ENCODE measurements at places on chromosomes 4 and X.

- no peak for DNase-seq
Observed at GRCh38 chr4:54568184-54568583, 89.6 kb upstream of the KIT start.

- no peak for DNase-seq
Observed at GRCh38 chrX:12309040-12309743, 170.9 kb downstream of the FRMPD4 start.

DNA sequence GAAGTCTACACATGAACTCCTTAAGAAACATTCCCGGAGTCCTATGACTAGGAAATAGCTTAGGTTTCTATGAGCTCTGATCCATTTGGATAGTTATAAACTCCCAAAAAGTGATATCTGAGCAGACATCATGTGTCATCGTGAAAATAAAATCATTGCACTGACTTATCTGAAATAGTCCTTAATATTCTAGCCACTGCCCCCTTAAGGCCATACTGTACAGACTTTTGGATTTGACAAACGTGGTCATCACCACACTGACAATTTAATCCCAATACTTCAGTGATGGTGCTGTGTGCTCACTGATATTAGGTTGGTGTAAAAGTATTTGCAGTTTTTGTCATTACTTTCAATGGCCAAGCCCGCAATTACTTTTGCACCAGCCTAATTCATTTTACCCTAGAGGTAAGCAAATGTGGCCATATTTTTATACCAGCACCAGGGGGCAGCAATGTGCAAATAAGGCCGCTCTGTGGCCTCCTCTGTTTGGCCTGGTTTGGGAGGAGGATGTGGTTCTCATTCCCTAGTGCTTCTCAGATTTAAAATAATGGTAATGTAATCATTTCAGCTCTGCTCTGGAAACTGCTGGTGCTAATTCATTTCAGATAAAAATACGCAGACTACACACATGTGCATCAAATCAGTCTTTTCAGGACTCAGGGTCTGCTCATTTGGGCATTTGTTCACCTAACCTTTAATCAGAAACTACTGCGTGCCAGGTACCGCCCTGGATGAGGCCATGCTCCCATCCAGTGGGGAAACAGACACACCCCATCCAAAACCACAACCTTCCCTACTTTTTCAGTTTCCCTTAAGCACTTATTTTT is 196.4 kb upstream of the C1QTNF7 start:
- peak; percentile 50 for DNase-seq

GRCh38 chr4:140736669-140737343 is 19.4 kb downstream of the TBC1D9 start:
- DNase-seq, result no peak

DNA sequence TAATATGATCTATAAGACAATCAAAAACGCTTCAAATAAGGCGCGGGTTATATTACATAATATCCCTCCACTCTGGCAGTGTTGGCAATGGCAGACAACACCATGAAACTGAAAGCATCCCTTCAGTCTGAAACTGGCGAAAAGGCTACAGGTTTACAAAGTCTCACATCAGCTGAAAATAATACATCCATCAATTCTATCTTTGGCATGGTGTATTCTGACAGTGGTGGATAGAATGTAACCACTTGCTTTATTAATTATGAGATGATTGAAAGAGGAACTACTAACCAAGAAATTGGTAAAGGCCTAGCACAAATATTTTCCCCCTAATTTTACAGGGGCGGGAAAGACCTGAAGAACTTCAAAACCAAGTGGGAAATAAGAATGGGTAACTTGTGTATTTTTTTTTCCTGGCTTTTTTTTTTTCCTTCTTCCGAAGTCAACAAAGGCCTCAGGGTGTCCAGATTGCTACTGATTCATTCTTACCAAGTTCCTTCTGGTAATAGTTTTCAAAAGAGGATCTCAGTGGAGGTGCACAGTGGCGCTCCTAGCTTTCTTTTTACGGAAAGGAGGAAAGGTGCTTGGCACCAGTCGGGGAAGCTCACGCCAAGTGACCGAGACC is 728 bp downstream of the UBA6 start:
- no peak for DNase-seq

DNA sequence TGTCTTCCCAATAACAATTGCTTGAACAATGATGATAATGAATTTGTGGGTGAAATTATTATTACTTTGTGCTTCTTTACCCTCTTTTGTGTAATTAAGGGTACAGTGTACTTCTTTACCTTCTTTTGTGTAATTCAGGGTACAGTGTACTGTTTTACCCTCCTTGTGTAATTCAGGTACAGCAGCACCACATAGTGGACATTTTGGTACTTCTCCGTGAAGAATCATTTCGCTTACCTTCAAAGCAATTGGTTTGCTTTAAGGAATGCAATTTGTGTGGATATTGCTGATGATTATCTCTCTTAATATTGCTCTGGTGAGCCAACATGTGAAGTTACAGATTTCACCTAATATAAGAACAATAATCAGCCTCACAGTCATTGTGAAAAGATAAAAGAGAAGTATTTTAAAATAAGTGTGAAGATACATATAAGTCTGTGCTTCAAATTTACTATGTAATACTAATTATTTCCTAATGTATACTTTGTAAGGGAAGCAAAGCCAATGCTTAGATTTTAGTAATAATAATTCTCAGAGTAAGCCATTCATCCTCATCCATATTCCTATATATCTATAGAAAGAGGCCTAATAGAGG is 27.2 kb upstream of the SEC24B start:
- no peak for DNase-seq

DNA sequence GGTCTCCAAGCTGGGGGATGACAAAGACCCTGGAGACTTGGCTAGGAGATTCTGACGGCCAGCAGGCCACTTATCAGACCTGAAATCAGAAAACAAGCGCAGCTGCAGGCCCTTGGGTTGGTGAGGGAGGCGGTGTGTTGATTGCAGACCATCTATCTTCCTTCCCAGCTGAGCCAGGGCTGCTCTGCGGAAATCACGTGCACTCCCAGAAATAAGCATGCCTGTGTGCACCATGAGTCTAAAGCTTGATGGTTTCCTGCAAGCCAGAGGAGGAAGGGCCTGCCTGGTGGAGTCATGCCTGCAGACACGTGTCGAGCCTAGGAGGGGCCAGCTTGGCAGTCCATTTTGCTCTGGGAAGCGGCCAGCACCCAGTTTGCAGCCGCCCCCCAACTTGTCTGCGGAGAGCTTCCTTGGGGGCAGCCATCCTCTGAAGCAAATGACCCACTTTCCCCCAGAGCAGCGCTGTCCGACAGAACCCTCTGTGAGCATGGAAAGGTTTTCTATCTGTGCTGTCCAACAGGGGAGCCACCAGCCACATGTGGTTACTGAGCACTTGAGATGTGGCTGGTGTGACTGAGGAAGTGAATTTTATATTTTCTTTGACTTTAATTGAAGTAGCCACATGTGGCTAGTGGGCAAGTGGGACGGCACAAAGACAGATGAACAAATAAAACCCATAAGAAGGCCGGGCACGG is 175.7 kb upstream of the BCOR start:
- no peak for DNase-seq

- DNase-seq, result no peak
Observed at GRCh38 chr4:164188236-164188635, 565.7 kb upstream of the SMIM31 start.

- DNase-seq, result no peak
Observed at GRCh38 chr4:41535911-41536371, 2.0 kb upstream of the LIMCH1 start.

GRCh38 chr4:6365545-6366086 is 96.0 kb downstream of the WFS1 start:
- DNase-seq, result no peak

GRCh38 chrX:17597836-17598439 is 139.4 kb upstream of the SCML1 start:
- DNase-seq, result no peak

- DNase-seq, result no peak
Observed at GRCh38 chr4:42123071-42123644, 29.3 kb downstream of the BEND4 start.

- peak; percentile 77 for DNase-seq
Observed at GRCh38 chrX:107673933-107674479, 45.7 kb downstream of the PRPS1 start.

- no peak for DNase-seq
Observed at GRCh38 chr4:108081256-108081655, 87.5 kb downstream of the LEF1 start.

DNA sequence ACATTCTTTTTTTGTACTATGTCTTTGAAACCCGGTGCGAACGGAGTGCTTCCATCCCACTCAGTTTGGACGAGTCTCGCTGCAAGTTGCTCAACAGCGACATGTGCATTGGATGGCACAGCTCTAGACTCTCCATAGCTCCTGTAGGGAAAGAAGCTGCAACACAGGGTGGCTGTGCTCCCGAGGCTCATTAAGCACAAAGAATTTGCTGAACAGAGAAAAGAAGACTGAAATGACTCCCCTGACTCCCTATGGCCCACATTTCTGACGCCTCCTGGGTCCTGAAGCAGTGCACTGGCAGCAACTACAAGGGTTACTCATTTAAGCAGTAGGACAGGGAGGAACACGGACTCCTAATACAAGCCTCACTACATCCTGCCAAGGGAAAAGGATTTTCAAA is 127.4 kb downstream of the SH3RF1 start:
- DNase-seq, result no peak

GRCh38 chr4:93983140-93983539 is 154.6 kb downstream of the ATOH1 start:
- no peak for DNase-seq

GRCh38 chr4:168257768-168258167 is 60.8 kb downstream of the DDX60 start:
- DNase-seq, result no peak

GRCh38 chr4:7788193-7788592 is 151.5 kb downstream of the AFAP1 start:
- no peak for DNase-seq

GRCh38 chr4:121717680-121718237 is 21.0 kb upstream of the ANXA5 start:
- no peak for DNase-seq

DNA sequence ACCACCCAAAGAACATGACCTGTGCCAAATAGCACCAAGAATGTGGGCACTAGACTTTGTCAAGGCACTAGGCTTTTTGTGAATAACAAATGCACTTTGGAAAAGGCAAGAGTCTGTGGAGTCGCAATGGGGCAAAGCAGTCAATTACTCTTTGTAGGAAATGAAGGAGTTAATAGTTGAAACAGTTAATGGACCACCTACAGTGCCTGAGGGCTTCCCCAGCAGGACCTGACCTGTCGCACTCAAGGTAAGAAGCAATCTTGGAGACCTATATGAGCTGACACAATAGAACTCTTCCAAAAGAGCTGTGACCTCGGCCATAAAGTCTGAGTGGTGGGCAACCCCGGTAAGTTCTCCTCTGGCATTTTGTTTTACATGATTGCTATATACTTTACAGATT is 49.2 kb upstream of the CAPN6 start:
- DNase-seq, result no peak

- no peak for DNase-seq
Observed at GRCh38 chr4:111991163-111991562, 154.1 kb upstream of the FAM241A start.

GRCh38 chrX:9135901-9136510 is 102.1 kb upstream of the FAM9B start:
- no peak for DNase-seq

DNA sequence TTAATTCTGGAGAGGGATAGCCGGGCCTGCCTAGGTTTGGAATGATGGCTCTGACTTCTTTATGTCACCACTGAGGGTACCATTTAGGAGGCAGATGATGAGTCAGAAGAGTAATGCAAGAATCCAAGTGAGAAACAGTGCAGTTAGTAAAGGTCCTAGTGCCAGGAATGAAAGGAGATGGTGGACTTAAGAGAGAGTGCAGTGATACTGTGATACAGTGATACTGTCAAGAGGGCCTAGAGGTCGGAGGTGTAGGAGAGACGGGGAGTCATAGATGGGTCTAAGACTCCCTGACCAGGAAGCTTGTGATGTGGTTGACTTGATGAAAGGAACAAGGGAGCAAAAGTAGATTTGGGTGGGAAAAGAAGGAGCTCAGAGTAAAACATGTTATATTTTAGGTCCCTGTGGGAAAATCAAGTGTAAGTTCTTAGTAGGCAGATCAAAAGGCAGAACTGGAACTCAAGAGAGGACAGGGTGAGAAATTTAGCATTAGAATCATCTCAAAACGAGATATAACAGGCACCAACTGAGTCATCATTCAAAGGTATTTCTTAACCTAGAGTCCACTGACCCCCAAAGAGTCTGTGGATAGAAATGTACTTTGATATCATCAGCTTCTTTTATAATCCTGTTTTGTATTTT is 85.0 kb downstream of the NFKB1 start:
- DNase-seq, result no peak

GRCh38 chr4:88860586-88860985 is 163.0 kb upstream of the NAP1L5 start:
- DNase-seq, result no peak

GRCh38 chrX:13268874-13269273 is 51.0 kb downstream of the ATXN3L start:
- DNase-seq, result no peak

DNA sequence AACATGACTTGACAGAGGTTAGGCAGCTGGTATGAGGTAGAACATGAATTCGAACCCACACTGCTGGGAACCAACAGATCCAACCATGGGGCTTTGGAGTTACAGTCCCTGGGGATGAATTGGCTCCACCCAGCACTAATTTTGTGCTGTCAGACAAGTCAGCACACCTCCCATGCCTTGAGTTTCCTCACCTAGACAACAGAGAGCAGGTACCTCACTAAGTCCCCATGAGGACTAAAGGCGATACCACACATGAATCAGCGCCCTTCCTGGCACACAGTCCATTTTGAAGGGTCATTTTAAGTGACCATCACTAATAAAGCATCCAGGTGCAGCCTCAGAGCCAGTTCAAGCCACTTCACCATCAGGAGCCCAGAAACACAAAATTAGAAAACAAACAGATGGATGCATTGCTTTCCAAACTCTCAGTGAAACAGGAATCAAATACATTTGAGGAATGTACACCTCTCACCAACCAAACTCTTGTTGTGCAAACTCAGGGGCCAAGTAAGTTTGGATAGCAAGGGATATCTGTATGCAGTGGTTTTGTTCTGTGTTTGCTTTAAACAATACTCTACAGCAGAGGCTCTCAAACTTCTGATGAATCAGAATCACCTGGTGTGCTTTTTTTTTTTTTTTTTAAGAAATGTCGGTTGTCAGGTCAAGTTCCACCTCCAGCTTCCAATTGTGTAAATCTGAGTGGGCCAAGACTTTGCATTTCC is 10.1 kb downstream of the IDS start:
- no peak for DNase-seq

DNA sequence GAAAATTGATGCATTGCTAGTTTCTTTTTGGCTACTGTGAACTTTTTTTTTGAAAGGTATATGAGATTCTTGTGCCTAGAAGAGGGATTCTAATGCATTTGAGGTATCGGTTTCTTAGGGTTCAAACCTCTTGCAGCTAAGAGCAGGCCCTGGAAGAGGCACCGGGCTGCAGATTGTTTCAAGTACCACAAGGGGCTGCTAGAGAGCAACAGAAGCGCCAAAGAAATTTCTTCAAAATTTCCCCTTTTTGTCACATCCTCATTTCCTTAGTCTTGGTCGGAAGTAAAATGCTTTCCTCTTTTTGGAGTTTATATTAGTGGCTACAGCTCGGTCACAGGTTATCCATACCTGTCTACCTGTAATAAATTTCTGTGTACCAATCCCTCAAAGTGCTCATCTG is 89.8 kb downstream of the PDGFRA start:
- no peak for DNase-seq

GRCh38 chr4:8738471-8738931 is 133.1 kb downstream of the HMX1 start:
- DNase-seq, result no peak

- DNase-seq, result no peak
Observed at GRCh38 chr4:185225940-185226339, 16.5 kb downstream of the SNX25 start.
